Kidney tubule cell (primary cell): ENCODE measurements at places on chromosomes 4 and X.

DNA sequence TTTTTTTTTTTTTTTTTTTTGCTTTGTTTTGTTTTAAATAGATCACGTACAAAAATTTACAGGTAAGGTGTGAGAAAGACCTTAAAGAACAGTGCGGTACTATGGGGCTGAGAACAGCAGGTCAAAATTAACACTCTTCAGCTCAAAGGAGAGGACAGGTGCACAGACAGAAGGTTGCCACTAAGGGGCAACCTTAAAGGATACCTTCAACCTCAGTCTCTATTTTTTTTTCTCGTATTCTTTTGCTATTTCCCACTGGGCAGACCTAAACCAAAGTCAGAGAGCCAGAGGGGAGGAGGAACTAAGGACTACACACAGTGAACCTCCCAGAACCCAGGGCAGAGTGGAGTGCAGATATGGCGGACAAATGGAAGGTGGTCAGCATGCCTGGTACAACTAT is 1984.3 kb upstream of the IGFBP7 start:
- no peak for DNase-seq

DNA sequence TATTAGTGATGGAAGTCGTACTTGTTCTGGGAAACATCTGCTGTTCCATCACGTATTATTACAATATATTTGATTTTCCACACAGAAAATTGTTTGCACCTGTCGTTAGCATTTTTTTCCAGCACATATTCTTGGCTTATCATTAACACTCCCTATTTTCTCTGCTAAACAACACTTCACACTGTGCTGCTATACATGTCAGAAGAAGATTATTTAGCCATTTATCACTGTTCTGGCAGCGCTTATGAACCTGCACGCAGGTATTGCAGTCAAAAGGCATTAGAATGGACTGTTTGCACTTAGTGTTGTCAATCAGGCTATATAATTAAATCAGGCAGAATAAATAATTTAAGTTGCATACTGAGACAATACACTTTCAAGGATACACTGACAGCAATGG is 218.6 kb downstream of the CHM start:
- DNase-seq = no peak

DNA sequence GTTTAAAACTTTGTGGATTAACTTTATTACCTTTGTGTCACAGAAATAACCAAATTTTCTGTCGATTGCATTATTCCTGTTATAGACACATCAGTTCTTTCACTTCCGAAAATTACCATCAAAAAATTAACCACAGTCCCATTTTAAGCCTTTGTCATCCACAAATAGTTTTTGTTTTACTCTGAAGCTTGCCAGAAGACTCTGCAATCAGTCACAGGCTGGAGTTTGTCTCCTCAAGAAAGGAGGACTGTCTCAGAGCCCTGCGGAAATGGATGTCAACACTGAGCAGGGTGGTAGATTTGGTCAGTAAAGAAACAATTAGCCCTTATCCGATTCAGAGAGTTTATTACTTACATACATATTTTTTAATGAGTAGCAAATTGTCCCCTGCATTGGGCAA is 20.1 kb upstream of the TCEAL4 start:
- no peak for DNase-seq

DNA sequence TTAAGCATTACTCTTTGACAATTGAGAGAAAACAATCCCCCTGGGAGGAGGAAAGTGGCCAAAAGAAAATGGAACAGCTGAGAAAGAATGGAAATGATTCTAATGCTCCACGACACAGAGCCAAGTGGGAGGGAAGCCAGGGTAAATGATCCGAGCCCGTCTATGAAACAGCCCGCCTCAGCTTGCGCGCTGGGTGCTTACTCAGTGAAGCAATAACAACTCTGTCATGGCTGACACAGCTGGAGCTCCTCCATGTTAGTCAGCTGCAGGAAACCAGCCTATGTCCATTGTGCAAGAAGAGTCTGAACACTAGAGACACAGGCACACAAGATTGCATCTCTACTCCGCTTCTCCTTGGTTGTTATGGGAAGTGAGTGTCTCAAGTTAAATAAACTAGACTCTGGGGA is 19.3 kb downstream of the NOA1 start:
- peak; percentile 88 for DNase-seq

DNA sequence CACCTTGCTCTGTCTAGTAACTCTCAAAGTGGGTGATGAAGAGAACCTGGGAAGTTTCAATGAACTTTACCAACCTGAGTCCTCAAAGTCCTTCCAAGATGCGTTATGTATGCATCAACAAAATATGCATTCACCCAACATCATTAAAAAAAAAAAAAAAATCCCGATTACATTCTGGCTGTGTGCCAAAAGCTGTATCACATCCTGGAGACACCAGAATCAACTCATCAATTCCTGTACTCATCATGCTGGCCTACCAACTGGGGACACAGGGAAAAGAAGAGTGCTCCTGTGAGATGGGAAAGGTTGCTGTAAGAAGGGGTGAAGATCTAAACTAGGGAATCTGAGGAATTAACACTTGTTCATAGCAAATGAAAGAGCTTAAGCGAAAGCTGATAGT is 16.5 kb downstream of the UNC5C start:
- DNase-seq = no peak

DNA sequence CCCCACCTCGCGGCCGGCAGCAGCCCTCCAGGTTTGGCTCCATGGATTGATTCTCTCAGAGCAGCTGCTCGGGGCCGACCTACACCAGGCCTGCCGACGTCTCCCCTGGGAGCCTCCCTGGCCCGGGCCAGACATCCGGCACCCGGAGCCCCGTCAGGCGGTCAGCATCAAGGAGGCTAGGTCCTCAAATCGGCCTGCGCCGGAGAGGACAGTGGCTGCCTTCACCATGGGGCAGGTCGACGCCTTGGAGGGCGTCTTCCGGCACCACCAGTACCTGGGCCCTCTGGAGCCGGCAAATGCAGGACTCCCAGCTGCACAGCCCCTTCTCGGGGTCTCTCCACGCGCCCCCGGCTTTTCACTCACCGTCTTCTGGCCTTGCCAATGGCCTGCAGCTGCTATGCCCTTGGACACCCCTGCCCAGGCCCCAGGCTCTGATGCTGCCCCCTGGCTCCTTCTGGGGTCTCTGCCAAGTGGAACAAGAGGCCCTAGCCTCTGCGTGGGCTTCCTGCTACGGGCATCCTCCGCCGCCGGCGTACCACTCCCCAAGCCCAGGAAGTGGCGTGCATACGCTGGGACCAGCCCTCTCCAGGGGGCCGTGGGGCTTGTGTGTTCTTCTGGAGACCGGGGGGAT is 341.8 kb downstream of the MAGEB5 start:
- no peak for DNase-seq
